ENCODE measurements at places on chromosomes 5 and 9.

DNA sequence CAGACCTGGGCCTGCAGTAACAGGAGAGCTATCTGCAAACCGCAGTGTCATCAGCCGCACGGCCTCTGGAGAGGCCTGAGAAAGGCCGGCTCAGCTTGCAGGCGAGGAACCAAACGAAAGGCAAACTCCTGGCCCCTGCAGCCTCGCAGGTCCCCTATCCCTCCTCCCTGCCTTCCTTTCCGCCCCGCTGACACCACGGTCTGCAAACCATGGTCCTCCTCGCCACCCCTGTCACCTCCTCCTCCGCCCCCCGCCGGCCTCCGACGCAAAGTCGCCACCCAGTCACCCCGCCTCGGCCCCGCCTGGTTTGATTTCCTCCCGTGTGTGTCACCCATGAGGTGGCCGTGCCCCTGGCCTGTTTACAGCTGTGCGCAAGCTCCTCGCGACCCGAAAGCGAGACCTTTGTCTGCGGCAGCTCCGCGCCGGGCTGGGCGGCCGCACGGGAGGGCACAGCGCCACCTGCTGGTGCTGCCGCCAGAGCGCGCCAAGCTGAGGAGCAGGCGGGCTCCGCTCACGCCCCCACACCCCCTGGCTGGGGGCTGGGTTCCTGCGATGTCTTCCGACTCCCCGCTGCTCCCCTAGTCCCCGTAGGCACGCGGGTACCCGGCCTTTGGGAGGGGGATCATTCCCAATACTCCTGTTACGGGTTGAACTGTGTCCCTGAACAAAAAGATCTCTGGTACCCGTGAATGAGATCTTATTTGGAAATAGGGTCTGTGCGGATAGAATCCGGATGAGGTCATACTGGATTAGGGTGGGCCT lies 19.4 kb downstream of the GBGT1 start:
- DNase-seq: peak; percentile 83

GRCh38 chr5:152811988-152812387 lies 406.9 kb upstream of the NMUR2 start:
- no peak for DNase-seq

DNA sequence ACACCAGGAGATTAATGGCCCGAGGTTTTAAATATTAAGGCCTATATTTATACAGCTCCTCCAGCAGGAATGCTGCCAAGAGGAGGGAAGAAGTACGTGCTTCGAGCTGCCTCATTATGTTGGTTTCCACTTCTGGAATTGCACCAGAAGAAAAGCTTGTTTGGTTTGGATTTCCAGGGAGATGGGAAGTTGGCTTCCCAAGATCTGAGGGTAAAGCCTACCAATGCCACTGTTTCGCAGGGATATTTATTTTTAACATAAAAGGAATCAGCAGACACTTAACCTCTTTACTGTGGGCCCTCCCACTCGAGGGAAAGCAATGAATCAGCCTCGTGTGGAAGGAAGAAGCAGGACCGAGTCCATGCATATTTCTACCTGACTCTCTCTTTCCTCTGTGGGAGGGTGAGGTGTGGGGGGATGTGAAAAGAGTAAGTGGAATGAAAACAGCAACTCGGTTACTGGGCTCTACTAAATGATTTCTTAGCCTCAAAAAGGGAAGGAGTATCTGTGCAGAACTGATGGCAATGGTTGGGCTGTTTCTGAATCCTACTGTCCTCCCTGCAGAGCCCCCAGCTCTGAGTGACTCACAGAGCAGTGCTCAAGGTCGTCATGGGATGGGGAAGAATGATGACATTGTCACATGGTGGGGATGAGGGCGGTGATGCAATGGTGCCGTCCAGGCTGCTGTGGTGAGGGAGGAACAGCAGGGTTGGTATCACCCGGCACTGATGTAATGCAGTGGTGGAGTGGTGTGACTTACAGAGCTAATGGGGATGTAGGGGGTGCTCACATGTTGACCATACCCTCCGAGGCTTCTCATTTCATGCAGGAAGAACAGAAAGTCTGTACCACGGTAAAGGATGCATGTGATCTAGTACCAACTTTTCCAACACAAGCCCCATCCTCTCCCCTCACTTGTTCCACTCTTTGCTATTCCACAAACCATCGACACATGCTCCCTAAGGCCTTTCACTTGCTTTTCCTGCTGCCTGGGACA lies 215.0 kb upstream of the PANK3 start:
- DNase-seq: no peak

- no peak for DNase-seq
Observed at GRCh38 chr9:2740616-2741015, 23.3 kb downstream of the KCNV2 start.

DNA sequence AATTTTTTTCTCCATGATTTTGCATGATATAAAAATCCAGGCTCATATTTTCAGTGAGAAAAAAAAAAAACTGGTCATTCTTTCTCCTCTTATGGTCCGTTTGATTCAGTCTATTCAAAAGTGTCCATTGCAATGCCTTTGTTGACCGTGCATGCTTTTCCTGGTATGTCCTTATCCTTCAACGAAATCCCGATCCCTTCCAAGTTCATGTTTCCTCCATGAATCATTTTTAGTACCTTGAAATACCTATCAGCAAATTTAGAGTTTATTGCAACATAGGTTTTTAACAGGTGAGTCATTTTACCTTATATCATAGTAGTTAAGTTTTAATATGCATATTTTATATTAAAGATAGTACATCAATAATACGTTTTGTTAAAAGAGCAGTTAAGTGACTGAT lies 773.8 kb upstream of the CHD1 start:
- DNase-seq: no peak

GRCh38 chr9:114390952-114391351 lies 3.2 kb upstream of the AKNA start:
- DNase-seq: peak; percentile 96
